ENCODE measurements at places on chromosomes 7 and 10.

GRCh38 chr10:30017556-30017955 lies 41.8 kb downstream of the JCAD start:
- DNase-seq, result no peak

DNA sequence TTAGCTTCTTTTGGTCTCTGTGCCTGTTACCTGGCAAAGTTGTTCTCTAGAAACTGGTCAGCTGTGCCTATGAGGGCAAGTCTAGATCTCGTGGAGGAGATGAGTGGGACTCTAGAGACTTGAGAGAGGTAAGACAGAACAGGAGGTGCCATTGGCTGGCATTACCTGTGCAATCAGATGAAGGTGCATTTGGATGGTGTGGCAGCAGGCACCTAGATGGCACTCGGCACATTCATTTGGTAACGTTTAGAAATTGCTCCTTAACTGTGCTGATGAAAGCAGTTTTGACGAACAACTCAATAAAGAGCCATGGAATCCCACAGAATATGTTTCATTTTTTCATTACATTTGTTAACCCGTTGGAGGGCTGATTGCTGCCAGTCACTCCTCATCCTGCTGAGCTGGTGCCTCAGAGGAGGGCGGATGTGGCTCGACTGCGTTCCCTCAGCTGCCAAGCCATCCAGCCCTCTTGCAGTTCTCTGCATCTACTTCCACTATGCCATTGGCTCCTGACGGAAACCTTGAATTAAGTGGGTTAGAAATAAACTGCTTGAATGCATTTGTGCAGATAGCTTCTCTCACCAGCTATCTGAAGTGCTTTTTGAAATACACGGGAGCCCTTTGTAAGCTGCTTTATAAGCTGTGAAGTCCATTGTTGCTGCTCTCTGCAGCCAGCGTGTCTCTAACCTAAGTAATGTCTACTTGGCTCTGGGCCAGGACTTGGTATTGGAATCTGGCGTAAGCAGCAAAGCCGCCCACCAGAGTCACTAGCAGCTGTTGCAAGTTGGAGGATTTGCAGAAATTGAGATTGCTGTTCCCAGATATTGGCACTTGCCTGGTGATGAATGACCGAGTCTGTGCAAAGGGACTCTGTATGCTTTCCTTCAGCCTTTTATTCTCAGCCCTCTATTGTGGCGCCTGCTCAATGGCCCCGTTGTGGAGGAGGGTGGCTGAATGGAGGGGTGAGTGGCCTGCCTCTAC lies 87.4 kb downstream of the LRRC4 start:
- no peak for DNase-seq

GRCh38 chr7:17134786-17135185 lies 163.7 kb upstream of the AHR start:
- no peak for DNase-seq

- no peak for DNase-seq
These were observed 324.5 kb downstream of the GFRA1 start for GRCh38 chr10:115948465-115948864.

DNA sequence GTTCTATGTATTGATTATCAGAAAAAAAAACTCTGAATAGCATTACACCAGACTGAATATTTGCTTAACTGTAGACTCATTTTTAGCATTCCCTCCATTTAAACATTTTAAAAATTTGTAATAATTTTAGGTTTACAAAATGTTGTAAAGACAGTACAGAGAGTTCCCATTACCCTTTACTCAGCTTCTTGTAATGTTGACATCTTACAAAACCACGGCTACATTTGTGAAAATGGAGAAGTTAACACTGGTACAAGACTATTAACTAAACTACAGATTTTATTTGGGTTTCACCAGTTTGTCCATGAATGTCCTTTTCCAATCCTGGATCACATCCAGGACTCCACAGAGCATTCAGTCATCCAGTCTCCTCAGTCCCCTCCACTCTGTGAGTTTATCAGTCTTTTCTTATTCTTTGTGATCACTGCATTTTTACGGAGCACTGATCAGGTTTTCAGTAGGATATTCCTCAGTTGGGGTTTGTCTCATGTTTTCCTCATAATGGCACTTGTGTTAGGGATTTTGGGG lies 130.0 kb upstream of the EEPD1 start:
- DNase-seq, result no peak

GRCh38 chr7:131108212-131108940 lies 219.3 kb upstream of the MKLN1 start:
- no peak for DNase-seq
